Mesenteric fat pad (tissue), 1 donor: ENCODE measurements at places on chromosomes 3 and 15.

GRCh38 chr3:187593451-187593850 is 76.7 kb downstream of the SST start:
- no peak for DNase-seq

DNA sequence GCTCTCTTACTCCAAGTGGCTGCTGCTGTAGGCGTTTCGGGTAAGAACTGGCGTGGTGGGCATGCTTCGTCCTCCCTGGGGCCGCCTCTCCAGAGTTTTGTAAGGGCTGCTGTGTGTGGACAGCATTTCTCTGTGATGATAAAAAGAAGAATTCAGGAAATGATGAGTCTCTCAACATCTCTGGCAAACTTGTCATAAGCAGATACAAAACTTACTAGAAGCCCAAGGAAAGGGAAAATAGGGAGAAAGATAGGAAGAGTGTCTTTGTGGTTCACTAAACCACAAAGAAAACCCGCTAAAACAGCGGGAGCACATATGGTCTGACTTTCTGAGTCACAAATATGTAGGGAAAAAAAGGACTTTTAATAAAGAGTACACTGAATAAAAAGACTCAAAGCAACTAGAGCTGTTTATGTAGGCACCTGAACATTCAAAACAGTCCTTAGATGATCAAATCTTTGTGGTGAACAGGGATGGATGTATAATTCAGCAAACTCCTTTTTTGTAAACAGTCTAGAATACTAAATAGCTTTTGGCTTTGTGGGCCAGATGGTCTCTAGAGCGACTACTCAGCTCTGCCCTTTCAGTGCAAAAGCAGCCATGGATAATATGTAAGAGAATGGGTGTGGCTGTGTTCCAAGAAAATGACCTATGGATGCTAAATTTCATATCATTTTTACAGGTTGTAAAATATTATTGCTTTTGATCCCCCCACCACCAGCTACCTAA is 60.4 kb upstream of the LMOD3 start:
- no peak for DNase-seq

DNA sequence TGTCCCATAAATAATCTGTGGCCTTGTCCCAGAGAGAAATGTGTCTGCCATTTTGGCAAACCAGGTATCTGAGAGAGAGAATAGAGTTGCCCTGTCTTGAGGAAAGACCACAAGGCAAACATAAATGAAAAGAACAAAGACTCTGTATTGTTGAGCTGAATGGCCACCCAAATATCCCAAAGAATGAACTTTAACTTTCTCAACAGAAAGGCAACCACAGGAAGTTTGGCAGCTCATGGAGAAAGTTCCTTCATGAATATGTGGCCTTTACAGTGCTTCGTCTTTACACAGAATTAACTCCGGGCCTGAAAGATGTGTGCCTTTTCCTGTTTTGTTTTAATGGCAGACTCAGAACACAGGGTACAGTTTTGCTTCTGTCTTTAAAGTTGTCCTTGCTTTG is 41.4 kb upstream of the THBS1 start:
- DNase-seq, result no peak

GRCh38 chr3:153539263-153539662 is 377.2 kb downstream of the RAP2B start:
- DNase-seq, result no peak

DNA sequence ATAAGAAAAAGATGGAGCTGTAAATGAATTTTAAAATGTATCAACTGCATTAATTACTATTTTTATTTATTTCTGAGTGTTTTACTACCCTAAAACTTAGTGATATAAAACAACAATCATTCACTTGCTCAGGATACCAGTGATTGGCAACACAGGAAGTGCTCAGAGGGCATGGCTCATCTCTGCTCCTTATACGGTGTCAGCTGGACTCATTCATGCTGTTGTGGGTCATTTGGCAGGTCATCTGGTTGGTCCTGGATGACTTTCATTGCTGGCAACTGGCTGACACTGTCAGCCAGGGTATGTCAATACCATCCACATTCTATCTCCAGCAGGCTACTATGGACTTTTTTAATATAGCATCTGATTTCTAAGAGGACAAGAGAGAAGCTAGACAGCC is 689.6 kb upstream of the NECTIN3 start:
- DNase-seq, result no peak
